ENCODE measurements at places on chromosomes 5 and 9. TPM values are rescaled to one million over a fixed set of nuclear protein-coding genes. Genes with fewer than 3 reads are reported as not detected.

- no peak for DNase-seq
Measured at GRCh38 chr5:126868338-126869004, 91.5 kb downstream of the LMNB1 start.

- no peak for DNase-seq
Measured at GRCh38 chr5:87277279-87277835, 9.7 kb downstream of the RASA1 start.

- no peak for DNase-seq
Measured at GRCh38 chr5:150801117-150801927, 22.8 kb downstream of the SMIM3 start.

CMYA5 gene
- 773 TPM for total RNA-seq

GRCh38 chr5:103589357-103589756 lies 26.8 kb upstream of the NUDT12 start:
- no peak for DNase-seq

GRCh38 chr9:124210697-124211096 lies 47.1 kb upstream of the NEK6 start:
- no peak for DNase-seq

DNA sequence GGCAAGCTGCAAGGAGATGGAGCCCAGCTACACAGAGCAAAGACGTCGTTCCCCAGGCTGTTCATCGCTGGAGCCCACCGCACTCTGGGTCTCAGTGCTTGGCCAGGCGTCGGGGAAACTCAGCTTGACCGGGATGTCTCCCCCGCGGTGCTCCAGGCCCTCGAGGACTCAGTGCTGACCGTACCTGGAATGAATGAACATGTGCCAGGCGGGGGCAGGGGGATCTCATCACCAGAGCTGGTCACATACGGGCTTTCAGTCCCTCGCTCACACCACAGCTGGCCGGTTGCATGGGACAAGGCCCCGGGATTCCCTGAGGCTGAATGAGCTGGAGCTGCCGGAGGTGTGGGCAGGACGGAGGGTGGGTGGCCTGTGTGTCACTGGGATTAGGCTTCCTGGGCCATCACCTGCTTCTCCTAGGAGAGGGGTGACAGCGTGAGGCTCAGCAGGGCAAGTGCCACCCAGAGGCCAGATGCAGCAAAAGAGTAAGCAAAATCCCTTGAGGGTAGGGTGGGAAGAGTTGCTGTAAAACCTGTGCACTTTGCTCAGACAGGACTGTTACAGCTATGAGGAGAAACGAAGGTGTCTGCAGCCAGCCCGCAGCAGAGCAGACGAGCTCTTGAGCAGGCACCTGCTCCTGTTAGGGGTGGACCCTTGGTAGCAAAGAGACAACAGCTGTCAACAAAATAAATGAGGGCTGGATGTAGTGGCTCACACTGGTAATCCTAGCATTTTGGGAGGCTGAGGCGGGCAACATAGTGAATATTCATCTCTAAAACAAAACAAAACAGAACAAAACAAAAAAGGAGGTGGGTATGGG lies 70.7 kb upstream of the RAPGEF1 start:
- no peak for DNase-seq

NRARP gene
- total RNA-seq, result 4.9 TPM

GRCh38 chr9:27423915-27424710 lies 100.0 kb upstream of the IFNK start:
- DNase-seq, result no peak

DNA sequence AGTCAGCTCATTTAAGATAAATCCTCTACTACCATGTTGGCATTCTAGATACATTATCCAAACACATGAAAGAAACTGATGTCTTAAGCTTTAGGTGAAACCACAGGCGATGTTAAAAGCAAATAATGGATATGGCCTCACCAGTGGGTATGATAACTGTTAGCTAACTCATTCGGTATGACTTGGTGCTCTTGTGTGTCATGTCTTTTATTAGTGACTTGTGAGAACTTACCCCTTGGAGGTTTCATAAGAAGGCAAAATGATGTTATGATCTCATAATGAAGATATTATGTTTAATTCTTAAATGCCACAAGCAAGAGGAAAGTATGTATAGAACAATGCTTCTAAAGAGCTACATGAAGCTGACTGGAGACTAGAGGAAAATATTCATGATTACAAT lies 1227.0 kb downstream of the EFNA5 start:
- DNase-seq, result no peak

GRCh38 chr5:164220522-164220921 lies 715.1 kb downstream of the MAT2B start:
- DNase-seq, result no peak

DNA sequence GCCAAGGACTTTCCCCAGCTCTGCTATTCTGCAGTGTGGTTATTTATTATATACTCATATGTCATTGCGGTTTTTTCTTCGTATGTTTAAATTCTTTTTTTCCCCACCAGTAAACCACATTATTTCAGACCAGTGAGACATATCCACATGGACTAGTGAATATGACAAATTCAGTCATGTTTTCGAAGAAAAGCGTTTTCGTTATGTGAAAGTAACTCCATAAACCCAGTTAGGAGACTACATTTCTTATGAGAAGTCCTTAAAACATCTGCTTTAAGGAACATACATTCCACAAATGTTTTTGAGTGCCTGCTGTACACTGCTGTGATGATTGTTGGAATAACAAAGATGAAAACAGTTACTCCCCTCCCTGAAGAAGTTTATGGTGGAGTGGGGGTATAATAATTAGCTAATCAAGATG lies 591.8 kb upstream of the CLINT1 start:
- DNase-seq, result no peak

Data from left cardiac atrium (tissue), 4 donors.